ENCODE measurements at places on chromosomes 3 and 15.

DNA sequence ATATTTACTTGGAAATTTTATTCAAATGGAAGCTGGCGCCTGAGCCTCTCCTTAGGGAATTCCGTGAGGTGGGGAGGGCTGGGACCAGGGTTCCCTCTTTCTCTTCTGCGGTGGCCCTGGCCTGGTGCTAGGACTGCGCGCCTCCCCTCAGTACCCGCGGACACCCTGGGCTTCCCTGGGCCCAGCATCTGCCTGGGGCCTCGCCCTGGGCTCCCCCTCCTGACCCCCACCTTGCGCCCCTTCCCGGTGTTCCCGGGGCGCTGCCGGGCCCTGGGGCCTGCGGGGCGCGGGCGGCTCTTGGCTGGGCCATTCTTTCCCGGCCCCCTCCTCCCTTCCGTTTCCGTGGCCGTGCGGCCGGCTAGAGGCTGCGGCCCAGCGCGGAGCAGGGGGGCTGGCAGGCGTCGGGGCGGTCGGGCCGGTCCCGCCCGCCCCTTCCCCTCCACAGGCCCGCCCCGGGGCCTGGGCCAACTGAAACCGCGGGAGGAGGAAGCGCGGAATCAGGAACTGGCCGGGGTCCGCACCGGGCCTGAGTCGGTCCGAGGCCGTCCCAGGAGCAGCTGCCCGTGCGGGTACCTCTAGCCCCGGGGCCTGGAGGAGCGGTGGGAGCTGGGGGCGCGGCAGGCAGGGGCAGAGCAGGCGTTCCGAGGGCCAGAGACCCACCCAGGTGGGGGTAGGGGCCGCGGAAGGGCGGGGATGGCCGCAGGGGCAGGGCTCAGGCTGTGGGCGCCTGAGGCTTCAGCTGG is at the start of gene FES:
Gene FES, plus strand, starts transcription at position 529 of the 743 bp plus-strand sequence. CDS start 542 bp downstream, outside the sequence.
- peak; percentile 62 for DNase-seq

DNA sequence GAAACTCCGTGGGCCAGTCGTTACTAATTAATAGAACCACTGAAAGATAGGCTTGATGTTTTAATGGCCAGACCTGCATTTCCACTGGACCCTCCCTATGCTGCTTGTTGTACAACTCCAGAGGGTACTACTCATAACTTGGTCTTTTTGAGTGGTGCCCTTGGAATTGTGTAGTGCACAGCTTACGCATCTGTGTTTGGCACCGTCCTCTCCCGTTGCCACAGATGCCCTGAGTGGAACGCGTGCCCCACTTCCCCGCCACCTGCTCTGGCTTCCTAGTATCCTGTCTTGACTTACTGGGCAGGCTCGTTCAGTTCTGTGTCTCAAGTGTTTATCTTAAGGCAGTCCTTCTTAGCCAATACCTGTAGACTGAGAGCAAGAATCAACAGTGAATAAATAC is 78.7 kb downstream of the USP13 start:
- no peak for DNase-seq

DNA sequence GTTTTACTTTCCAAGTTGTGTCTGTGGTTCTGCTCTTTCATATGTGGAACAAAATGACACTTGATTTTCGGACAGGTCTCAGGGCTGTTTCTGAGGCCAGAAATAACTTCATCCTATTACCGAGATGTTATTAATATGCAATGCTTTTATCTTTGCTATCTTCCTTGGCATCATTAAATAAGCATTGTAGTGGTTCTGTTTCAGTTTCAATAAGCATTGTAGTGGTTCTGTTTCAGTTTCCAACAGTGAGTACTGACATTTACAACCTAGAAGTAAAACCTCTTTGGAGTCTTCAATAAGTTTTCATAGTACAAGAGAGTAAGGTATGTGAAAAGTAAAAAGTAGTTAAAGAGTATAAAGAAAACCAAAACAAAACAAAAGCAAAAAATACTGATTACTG is 746.2 kb downstream of the GRM7 start:
- no peak for DNase-seq

- DNase-seq: no peak
Measured at GRCh38 chr3:185399737-185400667, 37.1 kb downstream of the MAP3K13 start.

DNA sequence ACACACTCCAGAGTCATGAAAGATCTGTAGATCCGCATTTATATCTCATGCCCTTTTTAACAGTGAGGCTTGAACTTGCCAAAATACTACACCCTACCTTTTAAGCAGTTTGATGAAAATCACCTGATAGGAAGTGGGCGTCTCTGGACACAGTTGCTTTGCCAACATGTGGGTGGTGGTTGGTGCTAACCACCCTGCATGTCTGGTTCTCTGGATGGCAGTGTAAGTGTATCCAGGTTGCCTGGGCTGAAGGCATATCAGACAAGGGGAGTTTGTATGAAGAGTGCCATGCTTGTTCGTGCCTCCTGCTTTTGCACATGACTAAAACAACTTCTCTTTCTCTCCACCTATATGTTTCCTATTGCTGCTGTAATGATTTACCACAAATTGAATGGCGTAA is 159.6 kb downstream of the GHSR start:
- no peak for DNase-seq

DNA sequence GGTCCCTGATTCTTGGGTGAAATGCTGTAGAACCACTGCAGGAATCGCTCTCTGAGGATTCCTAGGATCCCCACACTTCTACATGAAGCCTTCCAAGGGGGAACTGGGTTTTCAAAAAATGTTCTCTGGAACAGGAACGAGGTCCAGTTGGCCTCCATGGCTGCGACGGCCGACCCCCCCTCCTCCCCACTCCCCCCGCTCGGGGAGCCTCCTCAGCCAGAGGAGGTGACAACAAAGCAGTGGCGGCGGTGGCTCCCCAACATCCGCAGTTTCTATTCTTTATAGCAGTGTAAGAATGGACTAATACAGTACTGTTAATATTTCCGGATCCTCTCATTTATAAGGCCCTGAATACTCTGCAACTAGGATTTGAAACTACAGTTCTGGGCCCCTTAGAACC is 84.0 kb upstream of the PLAAT1 start:
- no peak for DNase-seq

- DNase-seq: peak; percentile 35
Measured at GRCh38 chr3:114108137-114108536, 51.6 kb downstream of the QTRT2 start.

DNA sequence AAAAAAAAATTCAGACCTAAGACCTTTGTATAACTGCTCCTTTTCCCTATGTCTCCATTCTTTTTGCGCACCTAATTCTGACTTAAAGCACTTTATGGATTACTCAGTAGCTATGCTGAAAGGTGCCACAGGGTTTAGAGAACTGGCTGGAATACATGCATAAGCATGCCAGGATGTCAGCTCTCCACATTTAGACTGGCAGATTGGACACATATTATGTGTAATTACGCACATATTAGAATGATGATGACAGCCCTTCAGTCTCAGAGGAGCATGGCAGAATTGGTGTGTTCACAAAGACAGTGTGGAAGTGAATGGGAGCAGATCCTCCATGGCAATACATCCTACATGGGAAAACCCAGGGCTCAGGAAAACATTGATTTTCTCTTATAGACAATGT is 108.1 kb upstream of the LSAMP start:
- no peak for DNase-seq

DNA sequence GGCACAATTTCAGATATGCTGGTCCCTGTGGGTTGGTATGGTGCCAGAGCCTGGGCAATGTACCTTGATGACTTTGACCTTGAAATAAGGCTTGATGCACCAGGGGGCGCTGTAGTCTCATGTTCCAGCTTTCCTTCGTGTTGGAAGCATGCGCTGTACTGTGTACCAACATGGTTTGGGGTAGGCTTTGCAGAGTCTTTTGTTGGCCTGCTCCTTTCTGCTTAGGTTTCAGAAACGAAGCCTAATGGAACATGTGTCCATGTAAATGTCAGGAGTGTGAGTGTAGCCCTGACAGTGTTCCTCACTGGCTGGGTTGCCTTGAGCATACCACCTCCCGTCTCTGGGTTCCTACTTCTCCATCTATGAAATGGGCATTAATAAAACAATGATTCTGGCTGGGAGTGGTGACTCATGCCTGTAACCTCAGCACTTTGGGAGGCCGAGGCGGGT is 3.6 kb upstream of the CCR4 start:
- peak; percentile 84 for DNase-seq

DNA sequence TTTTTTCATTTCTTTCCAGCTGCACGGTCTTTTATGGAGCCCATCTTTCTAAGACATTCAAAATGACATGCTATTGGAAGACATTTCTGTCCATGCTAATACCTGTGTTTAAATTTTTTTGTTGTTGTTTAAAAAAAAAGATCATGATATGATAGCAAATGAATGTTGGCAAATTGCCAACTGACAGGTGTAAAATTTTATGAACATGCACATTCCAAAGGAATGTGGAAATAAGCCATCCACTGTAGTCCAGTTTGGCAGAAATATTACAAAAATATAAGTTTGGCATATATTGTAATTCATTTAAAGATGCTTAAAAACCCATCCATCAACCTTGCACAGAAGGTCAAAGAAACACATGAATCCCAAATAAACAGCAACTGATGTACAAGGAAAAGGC is 75.6 kb upstream of the WNT5A start:
- no peak for DNase-seq

DNA sequence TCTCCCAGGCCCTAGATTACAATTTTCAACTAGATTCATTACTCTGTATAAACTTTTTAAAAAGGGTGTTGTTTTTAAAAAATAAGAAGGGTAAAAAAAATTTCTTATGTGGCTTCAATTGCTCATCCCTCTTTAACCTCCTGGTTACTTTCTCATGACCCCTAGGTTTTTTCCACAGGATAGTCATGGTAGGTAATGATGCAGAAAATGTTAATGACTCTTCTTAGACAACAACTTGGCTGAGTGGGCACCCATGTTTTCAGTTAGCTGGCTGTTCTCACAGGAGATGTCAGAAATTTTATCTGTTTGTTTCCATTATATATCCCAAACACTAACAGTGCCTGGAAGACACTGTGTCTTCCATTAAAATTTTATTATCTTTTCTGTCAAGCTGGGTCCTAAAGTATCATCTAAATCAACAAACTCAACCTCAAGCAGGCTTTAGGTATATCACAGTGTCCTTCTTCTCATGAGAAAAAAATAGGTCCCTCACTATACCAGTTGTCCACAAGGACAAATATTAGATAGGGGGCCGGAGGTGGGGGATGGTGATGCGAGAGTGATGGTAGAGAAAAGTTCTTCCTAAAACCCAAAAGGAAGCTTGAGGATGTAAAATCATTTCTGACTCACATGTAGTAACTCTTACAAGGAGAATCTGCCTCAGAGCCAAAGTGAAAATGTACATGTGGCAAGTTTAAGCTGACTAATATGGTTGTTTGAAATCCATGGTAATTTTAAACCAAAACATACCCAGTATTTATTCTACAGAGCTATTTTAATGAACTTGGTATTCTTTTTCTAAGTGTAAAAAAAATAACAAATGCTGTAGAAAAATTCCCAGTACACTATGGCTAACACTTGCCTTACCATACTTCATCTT is 43.3 kb downstream of the PLOD2 start:
- no peak for DNase-seq

GRCh38 chr3:65265942-65266590 is 578.3 kb upstream of the ADAMTS9 start:
- no peak for DNase-seq

DNA sequence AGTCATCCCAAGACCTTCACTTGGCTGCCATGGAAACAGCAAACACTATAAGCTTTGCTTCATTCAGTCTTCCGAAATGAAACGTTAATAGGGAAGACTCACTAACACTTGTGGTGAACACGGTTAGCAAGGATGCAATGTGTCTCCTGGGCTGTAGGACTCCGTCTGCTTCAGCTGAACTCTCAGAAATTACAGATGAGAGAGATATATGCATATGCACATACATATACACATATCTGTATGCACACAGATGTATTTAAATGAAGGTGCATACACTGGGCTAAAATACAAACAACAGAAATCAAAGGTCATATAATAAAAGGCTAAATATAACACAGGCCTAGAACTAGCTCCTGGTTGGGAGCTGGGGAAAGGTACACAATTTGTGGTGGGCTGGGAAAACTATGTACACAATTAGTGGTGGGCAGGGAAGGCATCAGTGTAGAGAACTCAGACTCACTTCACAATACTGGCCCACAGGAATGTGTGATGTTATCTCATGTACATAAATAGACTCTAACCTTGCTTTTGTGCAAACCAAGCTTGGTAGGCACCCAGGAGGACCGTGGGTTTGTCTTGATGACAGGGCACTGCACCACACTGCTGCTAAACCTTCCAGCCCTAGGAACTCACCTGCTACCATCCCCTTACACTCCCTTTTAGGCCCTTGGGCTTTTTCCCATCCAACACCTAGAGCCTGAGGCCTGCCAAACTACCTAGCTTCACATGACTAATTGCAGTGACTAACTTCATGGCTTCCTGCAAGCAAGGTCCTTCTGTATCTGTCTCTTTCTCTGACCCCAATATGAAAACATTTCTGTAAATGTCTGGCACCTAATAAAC is 873.1 kb downstream of the NSUN3 start:
- no peak for DNase-seq

GRCh38 chr15:35713733-35714132 is 167.8 kb upstream of the DPH6 start:
- no peak for DNase-seq

GRCh38 chr3:47024932-47025331 is 45.5 kb downstream of the NBEAL2 start:
- no peak for DNase-seq

DNA sequence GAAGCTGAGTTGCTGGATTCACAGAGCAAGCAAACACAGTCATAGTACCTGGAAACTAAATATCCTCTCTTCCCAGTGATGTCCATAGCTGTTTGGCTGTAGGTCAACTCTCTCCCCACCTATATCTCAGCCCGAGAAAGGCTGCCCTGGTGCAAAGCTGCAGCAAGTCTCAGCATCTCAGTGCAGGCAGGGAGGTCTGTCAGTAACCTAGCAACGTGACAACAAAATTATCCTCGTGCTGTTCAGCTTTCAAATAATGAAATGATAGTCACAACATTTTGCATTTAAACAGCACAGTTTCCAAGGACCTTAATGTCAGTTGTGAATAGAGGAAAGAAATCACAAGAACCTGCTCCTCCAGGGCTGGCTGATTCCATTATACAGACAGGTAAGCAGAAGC is 83.6 kb downstream of the CHST2 start:
- DNase-seq: no peak

GRCh38 chr3:123520656-123521055 is 64.2 kb downstream of the HACD2 start:
- no peak for DNase-seq

DNA sequence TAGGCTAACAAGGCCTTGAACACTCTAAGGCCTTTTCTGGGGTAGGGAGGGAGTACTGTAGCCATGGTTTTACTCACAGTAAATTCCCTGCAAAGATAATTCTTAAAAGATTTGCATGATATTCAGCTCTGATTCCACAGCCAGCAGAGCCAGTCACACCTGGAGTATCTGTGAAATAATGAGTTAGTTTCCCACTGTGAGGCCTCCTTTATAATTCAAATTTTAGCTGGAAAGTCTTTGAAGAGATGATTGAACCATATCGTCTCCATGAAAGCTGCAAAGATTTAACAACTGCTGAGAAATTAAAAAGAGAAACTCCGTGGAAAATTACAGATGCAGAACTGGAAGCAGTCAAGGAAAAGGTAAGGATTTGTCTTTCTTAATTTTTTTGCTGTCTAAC is 32.3 kb upstream of the DUT start:
- no peak for DNase-seq

GRCh38 chr3:110413807-110414748 is 657.5 kb upstream of the NECTIN3 start:
- no peak for DNase-seq

All from Kasumi-1 (cell line).